Activated effector memory CD4-positive, alpha-beta T cell treated with anti-CD3 and anti-CD28 coated beads, Interleukin-2, amount 50 U/mL, for 16 hours (primary cell): ENCODE measurements at places on chromosomes 6 and 20.

- DNase-seq, result no peak
Measured at GRCh38 chr20:37920270-37920669, 17.3 kb downstream of the VSTM2L start.

DNA sequence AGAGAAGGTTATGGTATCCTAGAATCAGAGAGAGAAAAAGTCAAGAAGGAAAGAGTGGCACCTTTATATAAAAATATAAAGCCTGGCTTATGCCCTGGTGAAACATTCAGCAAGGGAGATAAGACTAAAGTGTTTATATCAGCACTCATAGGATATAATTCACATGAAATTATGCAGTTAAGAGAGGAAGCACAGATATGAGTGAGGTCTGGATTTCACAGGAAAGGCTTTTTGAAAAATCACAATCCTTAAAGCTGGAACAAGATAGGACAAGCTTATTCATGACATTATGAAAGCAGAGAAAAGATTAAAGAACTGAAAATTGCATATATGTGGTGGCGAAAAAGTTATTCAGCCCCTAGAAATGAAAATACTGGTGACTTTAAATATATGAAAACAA lies 181.2 kb upstream of the FLRT3 start:
- DNase-seq, result no peak

GRCh38 chr6:169793408-169793807 lies 42.0 kb downstream of the ERMARD start:
- DNase-seq, result no peak

GRCh38 chr20:17768271-17768670 lies 68.5 kb downstream of the BANF2 start:
- no peak for DNase-seq
